ENCODE measurements at places on chromosomes 5 and 9. TPM values are rescaled to one million over a fixed set of nuclear protein-coding genes. Genes with fewer than 3 reads are reported as not detected.

Gene PTGES
- 14.2 TPM for total RNA-seq

Gene FANCC
- total RNA-seq = 12.3 TPM

Gene ANKRD34B
- not detected for total RNA-seq

Gene TIMD4
- not detected for total RNA-seq

Gene RNF14
- total RNA-seq = 60.5 TPM

Gene MYOT
- total RNA-seq = not detected

Gene FBLL1
- not detected for total RNA-seq

Gene TRAF1
- total RNA-seq = 0.21 TPM

Gene AFAP1L1
- 2.0 TPM for total RNA-seq

Gene LCN6
- total RNA-seq = not detected

DNA sequence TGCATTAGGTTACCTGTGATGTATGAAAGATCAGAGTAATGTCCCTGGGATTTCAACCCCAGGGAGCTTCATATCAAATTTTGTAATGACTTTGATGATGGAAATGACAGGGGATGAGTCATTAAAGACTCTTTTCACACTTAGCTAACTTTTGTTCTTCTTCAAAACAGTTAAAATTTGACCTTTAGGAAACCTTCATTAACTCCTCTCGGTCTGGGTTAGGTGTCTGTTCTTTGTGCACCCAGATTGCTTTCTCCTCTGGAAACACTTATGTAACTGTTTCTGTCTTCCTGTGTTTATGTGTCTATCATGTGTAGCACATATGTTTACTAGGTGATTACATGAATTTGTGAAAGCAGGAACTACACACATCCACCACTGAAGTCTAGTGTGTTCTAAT lies 1.6 kb downstream of the SRFBP1 start:
- DNase-seq = no peak

DNA sequence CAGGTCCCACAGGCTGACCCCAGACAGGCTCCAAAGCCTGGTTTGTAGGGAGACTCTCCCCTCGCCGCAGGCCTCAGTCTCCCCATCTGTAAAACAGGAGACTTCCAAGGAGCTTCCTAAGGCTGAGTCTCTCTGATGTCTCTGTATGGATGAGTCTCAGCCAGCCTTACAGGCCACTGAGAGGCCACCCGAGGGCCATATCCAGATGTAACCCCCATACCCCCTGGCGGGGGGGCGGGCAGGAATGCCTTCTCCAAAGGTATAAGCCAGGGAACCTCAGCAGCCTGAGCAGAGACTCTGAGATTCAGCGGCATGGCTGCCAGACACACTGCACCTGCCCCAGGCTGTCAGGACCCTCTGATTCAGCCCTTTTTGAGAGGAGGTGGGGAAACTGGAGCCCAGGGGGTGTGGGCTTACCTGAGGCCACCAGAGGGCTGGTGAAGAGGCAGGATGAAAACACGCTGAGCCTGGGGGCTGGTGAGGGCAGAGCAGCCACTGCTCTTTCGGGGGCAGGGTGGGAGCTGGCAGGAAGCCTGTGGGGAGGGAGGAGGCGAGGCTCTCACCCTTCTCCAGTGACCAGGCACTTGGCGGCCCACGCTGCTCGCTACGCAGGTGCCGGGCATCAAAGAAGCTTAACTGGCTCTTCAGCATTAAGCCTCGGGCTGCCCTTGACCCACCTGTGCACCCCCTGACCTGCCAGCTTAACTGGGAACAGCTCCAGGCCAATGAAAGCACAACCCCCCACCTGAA lies 5.5 kb upstream of the SUSD3 start:
- DNase-seq = no peak

- no peak for DNase-seq
Observed at GRCh38 chr5:172909931-172910502, 49.2 kb upstream of the RPL26L1 start.

DNA sequence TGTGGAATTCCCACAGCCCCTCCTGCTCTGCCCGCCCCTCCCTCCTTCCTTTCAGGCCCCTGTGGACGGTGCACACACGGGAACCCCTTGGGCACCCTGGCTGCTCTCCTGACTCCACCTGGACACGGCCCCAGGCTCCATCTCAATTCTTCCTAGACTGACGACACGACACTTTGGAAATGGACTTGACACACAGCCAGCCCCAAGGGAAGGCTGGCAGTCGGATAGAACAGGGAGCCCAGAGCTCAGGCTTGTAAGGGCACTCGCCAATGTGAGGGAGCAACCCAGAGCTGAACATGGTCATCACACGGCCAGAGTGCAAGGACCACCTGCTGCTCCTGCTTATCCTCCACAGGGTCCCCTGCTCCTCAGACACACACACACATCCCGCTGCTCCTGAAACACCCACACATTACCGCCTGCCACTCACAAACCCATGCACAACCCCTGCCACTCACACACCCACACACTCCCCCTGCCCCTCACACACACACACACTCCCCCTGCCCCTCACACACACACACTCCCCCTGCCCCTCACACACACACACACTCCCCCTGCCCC lies 8.9 kb downstream of the SLC9A3 start:
- no peak for DNase-seq

- no peak for DNase-seq
Observed at GRCh38 chr9:38687992-38688391, 31.9 kb downstream of the FAM240B start.

- DNase-seq = no peak
Observed at GRCh38 chr5:77355751-77356150, 136.4 kb downstream of the WDR41 start.

DNA sequence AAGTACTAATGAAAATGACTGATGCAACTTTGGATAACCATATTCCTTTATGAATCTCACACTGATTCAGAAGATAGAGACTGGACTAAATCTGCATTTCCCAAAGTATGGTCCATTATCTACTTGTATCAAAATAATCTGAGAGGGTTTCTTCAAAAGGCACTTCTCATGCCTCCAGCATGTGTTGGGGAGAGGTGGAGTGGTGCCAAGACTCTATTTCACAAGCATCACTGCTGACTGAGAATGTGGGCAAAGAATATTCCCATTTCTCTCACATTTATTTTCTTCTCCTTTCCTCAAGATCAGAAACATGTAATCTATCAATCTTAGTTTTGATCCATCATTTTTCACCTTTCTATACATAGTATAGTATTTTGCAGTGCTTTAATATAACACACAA lies 135.4 kb downstream of the GABRB2 start:
- DNase-seq = no peak

DNA sequence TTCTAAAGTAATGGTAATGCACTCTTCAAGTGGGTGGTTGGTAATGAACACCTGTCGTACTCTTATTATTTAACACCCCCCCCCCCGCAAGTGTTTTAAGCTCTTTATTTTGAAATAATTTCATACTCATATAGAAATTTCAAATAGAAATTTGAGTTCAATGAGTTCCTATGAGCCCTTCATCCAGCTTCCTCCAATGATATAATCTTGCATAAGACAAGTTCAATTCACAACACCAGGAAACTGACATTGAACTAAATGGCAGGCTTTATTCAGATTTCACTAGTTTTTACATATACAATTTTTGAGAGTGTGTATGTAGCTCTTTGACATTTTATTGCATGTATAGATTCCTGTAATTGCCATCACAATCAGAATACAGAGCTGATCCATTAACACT lies 30.9 kb upstream of the OSMR start:
- DNase-seq = no peak

GRCh38 chr5:159175547-159175946 lies 33.8 kb downstream of the RNF145 start:
- DNase-seq = no peak

GRCh38 chr9:18791074-18791473 lies 241.9 kb downstream of the SAXO1 start:
- peak; percentile 28 for DNase-seq

DNA sequence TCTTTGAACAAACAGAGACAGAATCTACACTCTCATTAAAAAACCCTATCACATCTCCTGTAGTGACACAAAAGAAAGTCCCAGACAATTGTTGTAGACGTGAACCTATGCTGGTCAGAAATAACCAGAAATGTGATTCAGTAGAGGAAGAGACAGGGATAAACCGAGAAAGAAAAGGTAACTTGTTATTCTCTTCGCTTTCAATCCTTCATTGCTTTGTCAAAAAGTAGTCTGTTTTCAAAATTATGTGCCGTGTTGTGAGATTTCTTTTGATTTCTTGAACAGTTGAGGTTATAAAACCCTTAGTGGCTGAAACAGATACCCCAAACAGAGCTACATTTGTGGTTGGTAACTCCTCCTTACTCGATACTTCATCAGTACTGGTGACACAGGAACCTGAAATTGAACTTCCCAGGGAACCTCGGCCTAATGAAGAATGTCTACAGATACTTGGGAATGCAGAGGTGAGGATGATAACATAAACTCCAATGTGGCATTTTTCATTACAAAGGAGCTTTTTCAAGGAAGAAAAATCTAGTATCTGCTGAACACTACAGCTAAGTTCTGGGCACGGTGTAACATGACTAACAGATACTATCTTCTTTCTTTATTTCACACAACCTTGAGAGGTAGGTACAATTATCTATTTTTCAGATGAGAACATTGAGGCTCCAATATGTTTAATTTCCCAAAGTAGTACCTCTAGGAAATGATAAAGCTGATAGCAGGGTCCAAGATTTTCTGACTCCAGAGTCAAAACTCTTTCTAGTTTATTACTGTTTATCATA lies 14.3 kb downstream of the HMGCR start:
- DNase-seq = no peak

- DNase-seq = peak; percentile 42
Observed at GRCh38 chr9:34500623-34501267, 22.0 kb downstream of the ENHO start.

DNA sequence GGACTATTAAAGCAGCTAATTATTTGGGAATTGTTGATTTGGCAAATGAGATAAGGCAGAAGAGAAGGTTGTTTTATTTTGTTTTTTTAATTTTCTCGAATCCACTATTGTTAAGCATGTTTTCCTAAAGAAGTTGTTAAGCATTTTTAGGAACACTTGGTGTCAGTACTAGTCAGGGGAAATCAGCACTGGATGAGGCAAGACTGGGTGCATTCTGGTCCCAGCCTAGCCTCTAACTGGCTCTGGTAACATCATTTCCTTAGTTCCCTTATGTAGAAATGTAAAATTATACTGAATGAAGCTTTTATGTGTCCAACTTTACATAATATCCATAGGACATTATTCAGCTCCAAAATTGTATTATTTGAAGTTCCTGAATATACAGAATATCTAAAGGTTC lies 196.1 kb downstream of the PCSK5 start:
- DNase-seq = no peak

DNA sequence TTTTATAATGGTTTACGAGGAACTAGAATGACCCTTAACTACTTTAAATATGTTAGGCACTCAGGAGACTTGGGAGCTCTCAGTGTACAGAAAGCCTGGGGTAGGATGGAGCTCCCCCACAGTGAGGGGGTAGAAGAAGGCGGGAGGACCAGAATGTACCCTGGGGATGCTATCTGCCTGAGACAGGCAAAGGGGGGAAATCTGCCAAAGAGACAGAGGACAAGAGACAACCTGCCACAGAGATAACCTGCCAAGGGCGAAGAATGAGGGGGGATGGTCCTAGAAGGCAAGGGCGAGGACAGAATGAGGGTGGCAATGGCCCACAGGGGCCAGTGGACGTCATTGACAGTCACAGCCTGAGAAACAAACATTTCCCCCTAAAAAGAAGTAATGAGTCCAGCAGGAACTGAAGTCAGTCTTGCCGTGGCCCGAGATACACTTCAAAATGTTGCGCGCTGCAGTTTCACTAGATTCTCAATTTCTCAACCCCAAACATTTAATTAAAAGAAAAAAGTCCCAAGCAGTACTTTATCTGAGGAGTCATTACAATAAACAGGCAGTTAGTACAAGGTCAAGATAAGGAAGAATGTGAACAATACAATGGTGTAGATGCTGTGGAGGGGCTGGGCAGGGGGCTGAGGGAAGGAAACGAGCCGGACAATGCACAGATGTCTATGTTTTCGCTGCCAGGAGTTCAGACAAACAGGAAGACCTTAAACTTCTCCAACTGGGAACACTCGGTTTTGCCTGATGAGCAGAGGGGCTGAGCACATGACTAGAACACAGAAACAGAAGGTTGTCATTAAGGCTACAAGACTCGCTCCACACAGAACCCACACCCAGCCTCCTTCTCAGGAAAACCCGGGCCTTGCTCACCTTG lies 125.0 kb downstream of the LHFPL2 start:
- DNase-seq = no peak

- DNase-seq = no peak
Observed at GRCh38 chr9:135307300-135307699, 172.3 kb upstream of the PPP1R26 start.

DNA sequence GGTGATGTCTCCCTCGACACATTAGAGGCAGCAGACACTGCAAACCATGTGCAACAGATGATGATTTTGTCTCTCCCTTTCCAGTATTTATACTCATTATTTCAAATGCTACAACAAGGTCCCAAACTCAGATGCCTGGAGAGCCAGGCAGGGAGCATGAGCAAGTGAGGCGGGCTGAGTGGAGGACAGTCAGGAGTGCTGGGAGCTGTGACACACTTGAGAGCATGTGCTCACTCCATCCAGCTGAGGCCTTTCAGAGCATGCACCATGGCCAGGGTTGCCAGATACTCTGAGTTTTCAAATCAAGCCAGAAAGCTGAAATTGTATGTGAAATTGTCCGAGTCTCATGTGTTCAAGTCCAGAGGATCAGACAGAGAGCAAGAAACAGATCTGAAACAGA lies 55.8 kb upstream of the SLC2A8 start:
- DNase-seq = no peak

GRCh38 chr5:6197427-6197826 lies 180.9 kb downstream of the MED10 start:
- no peak for DNase-seq

GRCh38 chr5:178417391-178417811 lies 172.8 kb downstream of the COL23A1 start:
- DNase-seq = peak; percentile 44

DNA sequence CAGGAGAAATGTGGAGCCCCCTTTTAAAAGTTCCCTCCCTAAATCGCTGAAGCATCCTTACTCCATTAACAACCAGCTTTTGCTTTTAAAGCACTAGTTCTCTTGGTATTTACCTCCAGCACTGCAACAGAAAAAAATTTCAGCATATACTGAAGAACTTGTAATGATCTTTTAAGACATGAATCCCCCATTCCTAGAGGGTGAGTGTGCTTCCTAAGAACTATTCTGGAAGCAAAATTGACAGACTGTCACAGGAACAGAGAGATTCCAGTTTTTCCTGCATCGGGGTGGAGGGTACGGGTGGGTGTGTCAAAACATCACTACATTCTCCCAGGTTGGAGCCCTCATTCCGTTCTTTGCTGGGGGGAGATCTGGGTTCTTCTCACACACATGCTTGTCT lies 151.9 kb downstream of the EBF1 start:
- DNase-seq = no peak

All from H4 (cell line).